ENCODE measurements at places on chromosomes 3 and 15.

- DNase-seq: no peak
Measured at GRCh38 chr3:50572801-50573371, 3.6 kb downstream of the HEMK1 start.

GRCh38 chr3:165846056-165846455 is 8.8 kb upstream of the BCHE start:
- DNase-seq: no peak

DNA sequence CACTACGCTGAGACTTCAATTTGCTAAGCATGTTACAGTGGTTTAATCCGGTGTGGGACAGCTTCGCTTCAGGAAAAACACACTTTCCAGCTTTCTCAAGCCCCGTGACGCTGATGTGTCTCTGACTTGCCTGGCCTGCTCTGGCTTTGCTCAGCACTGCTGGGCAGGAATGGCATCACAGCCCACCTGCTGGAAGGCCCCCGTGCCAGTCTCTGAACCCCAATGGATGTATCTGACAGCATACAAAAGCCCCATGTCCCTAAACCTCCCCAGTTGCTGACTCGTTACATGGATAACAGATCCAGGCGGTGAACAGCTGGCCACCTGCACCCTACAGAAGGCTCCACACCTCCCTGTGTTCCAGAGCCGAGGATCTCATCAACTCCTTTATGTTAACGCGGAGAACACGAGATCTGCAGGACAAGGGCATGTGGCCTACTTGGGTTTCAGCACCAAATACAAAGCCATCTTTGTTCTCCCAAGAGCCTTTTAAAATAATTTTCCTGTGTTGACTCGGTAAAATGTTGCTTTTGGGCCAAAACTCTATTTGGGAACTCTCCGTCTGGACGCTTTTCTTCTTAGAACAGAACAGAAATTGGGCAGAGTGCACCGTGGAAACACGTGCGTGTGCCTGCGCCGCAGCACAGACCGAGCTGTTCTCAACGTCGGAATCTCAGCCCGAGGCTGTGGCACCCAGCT is 61.4 kb downstream of the ATP10A start:
- no peak for DNase-seq

- no peak for DNase-seq
Measured at GRCh38 chr15:88504445-88504844, 36.9 kb downstream of the MRPS11 start.

- no peak for DNase-seq
Measured at GRCh38 chr15:74007820-74008371, 13.4 kb downstream of the PML start.

GRCh38 chr3:115709931-115710330 is 86.6 kb downstream of the GAP43 start:
- DNase-seq: no peak

- DNase-seq: no peak
Measured at GRCh38 chr3:178137206-178137605, 399.0 kb upstream of the KCNMB2 start.

DNA sequence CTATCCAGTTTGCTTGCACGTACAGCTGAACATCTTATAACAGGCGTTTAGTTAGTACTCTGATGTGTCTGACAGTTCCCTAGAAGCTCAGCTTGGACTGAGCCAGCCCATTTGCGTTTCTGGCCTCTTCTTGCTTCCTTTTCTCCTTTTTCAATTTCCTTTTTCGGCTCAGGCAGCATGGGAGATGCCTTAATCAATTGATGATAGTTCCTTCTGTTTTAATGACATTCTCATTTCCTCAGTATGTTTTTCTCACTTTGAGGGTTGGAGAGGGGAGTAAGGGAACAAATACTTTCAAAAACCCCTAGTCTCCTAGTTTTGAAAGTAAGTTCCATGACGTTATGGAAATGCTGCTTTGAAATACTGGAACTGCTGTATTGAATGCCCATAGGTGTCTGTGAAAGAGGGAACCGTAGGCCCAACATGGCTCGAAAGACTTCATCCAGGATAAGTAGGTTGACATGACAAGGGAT is 18.9 kb downstream of the IL1RAP start:
- DNase-seq: no peak

- no peak for DNase-seq
Measured at GRCh38 chr3:62601238-62602070, 228.1 kb upstream of the FEZF2 start.

- DNase-seq: peak; percentile 36
Measured at GRCh38 chr15:42549032-42549491, 424 bp downstream of the HAUS2 start.

DNA sequence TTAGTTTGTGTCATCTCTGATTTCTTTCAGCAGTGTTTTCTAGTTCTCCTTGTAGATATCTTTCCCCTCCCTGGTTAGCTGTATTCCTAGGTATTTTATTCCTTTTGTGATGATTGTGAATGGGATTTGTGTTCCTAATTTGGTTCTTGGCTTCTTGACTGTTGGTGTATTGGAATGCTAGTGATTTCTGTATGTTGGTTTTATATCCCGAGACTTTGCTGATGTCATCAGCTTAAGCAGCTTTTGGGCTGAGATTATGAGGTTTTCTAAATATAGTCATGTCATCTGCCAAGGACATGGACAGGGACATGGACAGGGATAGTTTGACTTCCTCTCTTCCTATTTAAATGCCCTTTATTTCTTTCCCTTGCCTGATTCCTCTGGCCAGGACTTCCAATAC is 35.8 kb downstream of the MYO9A start:
- DNase-seq: no peak

DNA sequence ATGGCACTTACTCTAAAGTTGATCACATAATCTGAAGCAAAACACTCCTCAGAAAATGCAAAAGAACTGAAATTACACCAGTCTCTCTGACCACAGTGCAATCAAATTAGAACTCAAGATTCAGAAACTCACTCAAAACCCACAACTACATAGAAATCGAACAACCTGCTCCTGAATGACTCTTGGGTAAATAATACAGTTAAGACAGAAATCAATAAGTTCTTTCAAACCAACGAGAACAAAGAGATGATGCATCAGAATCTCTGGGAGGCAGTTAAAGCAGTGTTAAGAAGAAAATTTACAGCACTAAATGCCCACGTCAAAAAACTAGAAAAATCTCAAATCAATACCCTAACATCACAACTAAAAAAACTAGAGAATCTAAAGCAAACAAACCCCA is 227.2 kb downstream of the CTNNB1 start:
- no peak for DNase-seq

GRCh38 chr3:27641888-27642601 is 80.1 kb downstream of the EOMES start:
- no peak for DNase-seq

DNA sequence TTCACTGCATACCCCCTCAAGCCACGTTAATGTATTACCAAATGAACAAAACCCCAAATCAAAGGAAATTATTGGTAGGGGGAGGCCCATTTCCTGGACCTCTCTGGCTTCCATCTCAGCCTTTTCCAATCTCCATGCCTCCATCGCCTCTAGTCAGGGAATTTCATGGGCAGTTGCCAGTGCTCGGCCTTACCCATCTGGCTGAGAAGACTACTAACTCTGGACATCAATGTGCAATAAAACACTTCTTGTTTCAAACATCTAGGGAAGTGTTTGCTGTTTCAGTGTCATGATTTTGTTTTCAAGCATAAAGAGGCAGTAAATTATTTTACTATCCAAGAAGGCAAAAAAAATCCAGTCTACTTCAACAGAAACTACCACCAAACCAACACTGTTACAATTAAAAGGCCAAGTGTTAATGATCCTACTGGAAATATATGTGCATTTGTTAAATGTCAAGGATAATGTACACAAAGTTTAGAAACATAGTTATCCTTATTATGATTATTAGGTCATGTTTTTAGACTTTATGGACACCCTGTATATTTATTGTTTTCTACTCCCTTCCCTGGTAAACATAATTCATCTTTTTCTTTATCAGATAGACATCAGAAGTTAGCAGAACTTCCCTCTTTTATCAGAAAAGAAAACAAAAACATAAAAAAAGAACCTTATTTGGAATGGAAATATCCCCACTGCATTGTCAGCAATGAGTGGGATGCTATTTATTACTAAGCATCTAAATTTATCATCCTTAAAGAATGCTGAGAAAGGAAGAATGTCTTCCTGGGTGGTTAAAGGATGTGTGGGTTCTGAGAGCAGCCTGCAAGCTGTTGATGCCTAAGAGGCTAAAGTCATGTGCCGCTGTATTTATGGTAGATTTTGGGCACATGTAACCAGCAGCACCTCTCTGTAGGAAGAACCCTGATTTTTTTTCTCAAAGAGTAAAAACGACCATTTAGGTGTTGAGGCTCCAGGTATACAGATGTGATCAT is 15.2 kb downstream of the LDHAL6B start:
- no peak for DNase-seq

DNA sequence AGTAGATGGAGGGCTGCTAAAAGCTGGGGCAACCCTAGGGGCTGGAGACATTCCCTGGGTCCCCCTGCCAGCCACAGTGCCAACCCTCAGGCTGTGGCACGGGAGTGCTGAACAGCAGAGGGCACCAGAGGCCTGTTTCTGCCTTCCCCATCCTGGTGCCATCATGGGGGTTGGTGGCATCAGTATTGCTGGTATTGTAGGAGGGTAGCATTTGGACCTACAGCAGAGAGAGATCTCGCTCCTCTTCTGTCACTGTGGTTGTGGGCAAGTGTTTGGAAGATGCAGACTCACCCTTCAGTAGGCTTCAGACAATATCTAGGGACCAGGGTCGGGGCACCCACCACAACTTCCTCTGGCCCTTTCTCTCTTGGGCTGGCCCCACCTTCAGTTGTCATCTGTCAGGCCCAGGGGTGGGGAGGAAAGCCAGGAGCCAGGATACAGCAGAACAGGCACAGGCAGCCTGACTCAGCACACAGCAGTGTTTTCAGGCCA is 123.5 kb downstream of the RPLP1 start:
- DNase-seq: peak; percentile 41

DNA sequence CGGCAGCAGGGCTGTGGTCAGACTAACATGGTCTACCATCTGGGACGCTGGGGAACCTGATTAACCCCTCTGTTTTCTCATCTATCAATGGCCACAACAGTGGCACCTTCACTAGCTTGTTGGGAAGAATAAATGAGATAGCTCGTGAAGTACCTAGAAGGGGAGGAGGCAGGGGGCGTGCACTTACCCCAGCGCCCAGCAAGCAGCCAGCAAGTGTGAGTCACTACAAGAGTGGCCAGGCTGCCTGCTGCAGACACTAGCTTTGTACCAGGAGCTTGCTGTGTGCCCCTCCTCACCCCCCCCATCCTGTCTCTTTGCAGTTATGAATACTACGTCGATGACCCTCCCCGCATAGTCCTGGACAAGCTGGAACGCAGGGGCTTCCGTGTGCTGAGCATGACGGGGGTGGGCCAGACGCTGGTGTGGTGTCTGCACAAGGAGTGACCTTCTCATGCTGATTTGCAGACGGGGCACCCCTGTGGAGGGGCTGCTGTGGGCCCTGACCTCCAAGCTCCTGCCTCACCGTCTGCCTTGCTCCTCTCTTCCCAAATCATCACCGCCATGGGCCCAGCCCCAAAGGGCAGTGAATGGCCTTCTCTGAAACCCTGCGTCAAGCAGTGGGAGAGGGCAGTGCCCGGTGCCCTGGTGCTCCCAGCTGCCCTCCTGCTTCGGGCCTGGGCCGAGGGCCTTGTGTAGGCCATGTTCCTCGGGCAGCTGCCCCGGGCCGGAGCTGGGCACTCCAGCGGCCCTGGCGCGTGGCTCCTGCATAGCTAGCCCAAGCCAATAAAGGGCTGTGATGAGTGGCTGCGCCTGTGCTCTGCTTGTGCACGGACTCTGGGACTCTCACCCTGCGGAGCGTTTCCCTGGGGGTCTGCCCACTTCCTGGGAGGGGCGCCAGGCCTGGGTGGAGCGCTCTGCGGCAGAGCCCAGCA is 2.6 kb upstream of the C15orf62 start:
- DNase-seq: no peak

DNA sequence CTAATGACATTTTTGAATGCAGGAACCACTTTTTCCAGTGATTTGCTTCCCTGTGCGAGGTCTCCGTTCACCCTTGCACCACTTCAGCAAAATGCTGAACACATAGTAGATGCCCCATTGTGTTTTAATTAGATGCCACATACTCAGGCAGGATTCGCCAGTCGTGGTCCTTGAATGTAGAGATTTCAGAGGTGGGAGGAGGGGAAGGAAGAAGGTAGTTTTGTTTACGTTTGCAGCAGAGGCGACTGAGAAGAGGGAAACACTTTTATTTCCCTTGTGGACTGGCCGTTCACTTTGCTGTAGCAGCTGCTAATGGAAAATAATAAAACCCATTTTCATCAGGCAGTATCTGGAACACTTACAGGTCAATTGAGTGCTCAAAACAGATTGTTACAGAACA is 262.8 kb upstream of the TBL1XR1 start:
- DNase-seq: no peak

DNA sequence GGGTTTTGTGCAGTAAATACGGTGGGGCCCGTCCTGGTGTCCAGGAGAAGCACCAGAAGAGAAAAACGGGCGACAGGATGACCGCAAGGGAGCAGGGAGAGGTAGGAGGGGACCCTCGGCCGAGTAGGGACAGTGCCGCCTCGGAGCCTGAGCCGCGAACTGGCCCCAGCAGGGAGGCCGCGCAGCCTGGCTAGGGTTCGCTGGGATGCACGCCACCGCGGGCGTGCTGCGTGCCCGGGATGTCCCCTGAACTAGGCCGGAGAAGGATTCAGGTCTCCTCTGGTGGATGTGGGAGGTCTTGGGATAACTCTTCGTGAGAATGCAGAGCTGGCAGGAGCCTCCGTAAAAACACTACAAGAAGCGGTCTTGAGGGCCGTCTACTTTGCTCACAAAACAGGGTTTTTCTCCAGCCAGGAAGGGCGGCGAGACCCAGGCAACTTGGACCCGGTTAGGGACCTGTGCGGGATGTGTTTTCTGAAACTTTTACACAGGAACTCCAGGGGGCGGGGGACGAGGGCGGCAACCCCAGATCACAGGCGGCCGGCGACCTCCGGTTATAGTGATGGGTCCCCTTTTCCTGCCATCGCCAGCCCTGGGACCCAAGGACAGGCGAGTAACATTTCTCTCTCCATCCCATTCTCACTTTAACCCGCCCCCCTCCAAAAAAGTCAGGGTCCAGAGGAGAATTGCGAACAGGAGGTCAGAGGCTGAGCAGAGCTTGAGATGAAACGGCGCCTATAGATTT is 35.5 kb downstream of the NR2F2 start:
- DNase-seq: peak; percentile 5

DNA sequence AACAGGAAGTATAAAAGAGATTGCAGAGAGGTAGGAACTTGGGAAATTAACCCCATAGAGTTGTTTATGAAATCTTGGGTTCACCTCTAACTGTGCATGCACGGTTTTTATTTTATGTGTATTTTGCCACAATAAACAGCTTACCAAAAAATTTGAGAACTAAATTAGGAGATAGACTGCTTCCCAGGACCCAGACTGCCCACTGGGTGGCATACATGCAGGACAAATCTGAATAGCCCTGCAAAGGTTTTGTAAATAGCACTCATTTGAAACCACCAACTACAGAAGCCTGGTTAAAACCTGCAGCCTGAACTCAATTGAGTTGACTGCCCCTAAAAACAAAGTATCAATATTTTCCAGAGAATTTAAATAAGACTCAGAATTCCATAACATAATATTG is 96.4 kb upstream of the SLCO2A1 start:
- no peak for DNase-seq

Data from GM10248 (cell line).